IPS-NIHi11 (cell line): ENCODE measurements at places on chromosomes 7 and 10.

DNA sequence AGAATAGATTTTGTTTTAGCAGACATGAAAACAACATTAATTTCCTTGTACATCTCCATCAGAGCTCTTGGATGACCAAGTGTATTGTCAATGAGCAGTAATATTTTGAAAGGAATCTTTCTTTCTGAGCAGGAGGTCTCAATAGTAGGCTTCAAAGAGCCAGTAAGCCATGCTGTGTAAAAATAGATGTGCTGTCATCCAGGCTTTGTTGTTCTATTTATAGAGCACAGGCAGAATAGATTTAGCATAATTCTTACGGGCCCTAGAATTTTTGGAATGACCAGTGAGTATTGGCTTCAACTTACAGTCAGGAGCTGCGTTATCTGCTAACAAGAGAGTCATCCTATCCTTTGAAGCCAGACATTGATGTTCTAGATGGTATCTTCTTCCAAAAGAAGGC lies 19.0 kb downstream of the MINPP1 start:
- DNase-seq, result no peak

- DNase-seq, result no peak
These were observed 124.4 kb downstream of the ITIH5 start for GRCh38 chr10:7542189-7542914.

GRCh38 chr7:73340514-73340913 lies 12.6 kb downstream of the FKBP6 start:
- DNase-seq, result peak; percentile 37

- peak; percentile 7 for DNase-seq
These were observed 73.2 kb downstream of the POT1 start for GRCh38 chr7:124856299-124856888.

- no peak for DNase-seq
These were observed 103.1 kb downstream of the GFRA1 start for GRCh38 chr10:116169782-116170445.

- DNase-seq, result no peak
These were observed 886 bp downstream of the NSUN6 start for GRCh38 chr10:18650404-18650997.

- no peak for DNase-seq
These were observed 57.8 kb downstream of the LUC7L2 start for GRCh38 chr7:139417478-139417877.

DNA sequence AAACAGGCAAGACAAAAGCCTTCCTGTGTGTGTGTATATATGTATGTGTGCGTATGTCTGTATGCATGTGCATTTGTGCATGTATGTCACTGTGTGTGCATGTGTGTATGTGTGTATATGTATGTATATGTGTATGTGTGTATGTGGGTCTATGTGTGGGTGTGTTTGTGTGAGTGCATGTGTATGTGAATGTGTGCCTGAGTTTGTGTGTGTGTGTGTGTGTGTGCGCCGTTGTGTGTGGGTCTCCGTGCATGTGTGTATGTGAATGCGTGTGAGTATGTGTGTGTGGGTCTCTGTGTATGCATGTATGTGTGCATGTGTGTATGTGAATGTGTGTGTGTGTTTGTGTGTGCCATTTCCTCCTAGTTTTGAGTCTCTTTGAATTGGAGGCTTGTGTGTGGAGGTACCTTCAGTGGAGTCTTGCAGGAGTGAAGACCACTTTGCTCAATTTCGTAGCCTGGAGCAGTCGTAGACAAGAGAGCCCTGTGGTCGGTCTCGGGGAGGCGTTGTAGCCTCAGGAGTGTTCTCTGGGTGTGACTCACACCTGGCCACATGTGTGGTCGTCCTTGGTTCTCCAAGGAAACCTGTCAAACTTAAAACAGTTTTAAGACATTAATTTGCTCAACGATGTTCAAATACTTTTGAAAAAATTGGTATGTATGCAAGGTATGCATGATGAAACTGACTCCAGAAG lies 28.1 kb downstream of the INPP5A start:
- DNase-seq, result no peak

DNA sequence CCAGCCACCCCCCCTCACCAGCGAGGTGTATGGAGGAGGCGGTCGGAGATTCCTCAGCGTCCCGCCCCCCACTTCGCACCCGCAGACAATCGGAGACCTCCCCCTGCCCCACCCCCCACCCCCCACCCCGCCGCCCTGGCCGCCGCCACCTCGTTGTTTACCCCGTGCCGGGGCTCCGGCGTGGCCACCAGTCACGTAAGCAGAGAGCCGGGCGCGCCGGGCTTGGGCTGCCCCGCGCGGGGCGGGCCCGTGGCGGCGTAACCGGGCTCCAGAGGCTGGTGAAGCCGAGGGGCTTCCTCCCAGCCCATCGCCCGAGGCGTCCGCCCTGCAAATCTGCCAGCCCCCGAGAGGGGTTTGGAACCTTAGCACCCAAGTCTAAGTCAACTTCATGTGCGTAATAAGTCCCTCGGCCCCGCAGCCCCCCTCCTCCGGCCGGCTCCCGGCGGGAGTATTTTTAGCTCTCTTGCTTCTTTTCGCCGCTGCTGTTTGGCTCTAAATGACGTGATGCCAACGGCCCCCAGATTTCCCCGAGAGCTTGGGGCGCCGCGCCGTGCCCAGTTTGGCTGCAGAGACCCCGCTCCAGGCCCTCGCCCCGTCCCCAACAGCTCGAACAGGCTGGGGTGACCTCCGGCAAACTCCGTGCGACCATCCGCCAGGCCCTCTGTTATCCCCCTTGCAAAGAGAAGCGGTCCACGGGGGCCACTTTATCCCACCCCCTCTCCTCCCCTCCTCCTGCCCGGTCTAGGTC lies 2.7 kb downstream of the MXI1 start:
- DNase-seq, result peak; percentile 34

GRCh38 chr7:68014031-68014736 lies 1017.6 kb downstream of the TYW1 start:
- DNase-seq, result no peak

DNA sequence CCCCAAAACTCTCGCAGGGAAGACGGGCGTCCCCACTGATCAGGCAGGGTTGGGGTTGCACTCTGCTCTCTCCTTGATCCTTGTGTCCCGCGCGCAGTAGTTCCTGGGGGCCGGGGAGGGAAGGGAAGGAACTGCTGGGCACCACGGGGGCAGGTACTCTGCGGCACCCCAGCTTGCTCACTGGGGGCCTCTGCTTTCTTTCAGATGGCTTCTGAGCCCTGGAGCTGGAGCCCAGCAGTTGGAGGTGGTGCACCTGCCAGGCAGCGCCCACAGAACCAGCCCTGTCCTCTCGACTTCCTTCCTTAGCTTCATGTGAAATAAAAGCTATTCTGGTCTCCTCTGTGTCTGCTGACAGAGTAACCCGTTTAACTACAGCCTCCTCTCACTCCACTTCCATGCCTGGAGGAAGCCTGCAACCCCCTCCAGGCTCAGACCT lies 12.2 kb downstream of the PLAC9 start:
- no peak for DNase-seq

- no peak for DNase-seq
These were observed 140.0 kb downstream of the DGKB start for GRCh38 chr7:14762561-14762960.

- DNase-seq, result no peak
These were observed 153.1 kb downstream of the AOAH start for GRCh38 chr7:36571190-36571560.

- no peak for DNase-seq
These were observed 28.0 kb downstream of the MINPP1 start for GRCh38 chr10:87532696-87533095.

GRCh38 chr10:47025253-47025539 lies 114.0 kb downstream of the PTPN20 start:
- no peak for DNase-seq

- DNase-seq, result no peak
These were observed 85.3 kb upstream of the PPP2R2D start for GRCh38 chr10:131815266-131816156.

GRCh38 chr7:87456247-87456646 lies 19.2 kb downstream of the ABCB4 start:
- no peak for DNase-seq

DNA sequence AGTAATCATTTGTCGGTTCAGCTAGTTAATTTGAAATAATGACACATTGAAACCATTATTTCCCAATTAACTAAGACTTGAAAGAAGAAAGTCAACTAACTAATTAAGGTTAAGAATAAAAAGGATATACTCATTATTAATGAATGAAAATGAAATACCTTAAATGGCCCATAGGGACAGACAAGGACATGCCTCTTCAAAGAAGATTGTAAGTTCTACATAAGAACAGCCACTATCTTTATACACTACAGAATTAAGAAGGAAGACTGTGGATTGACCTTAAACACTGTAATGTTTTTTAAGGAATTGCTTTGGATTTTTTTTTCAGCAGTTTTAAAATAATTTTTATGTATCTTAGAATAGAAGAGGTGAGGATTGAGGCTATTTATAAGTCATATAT lies 60.7 kb downstream of the CSTF2T start:
- no peak for DNase-seq

DNA sequence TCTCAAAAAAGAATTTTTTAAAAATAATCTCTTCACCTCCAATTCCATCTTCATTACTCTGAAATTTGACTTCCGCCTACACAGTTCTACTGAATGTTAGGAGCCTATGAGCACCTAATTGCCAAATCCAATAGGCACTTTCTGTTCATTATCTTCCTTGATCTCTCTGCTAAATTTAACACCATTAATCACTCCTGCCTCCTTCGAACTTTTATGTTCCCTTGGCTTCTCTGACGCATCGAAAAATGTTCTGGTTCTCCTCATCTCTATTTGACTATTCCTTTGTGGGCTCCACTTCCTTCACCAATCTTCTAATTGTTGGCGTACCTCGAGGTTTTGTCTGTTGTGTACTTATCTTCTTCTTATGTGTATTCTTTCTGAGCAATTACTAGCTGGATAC lies 87.3 kb downstream of the MTPN start:
- no peak for DNase-seq

- no peak for DNase-seq
These were observed 340.2 kb downstream of the KCNMA1 start for GRCh38 chr10:77297393-77297739.

DNA sequence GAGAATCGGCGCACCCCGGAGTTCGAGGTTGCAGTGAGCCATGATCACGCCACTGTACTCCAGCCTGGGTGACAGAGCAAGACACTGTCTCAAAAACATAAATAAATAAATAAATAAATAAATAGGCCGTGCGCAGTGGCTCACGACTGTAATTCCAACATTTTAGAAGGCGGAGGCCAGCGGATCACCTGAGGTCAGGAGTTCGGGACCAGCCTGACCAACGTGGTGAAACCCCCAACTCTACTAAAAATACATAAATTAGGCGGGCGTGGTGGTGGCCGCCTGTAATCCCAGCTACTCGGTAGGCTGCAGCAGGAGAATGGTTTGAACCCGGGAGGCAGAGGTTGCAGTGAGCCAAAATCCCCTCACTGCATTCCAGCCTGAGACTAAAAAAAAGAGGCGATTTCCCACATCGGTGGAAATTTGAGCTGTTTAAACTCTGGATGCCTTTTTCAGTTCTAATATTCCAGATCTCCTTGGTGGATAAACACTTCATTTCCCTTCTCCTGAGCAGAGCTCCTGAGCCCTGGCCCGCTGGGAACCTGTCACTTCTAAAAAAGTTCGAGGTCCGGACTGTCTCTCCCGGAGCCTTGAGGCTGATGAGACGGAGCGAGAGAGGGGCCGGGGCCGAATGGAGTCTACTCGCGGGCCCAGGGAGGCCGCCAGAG lies 2.0 kb upstream of the NFKB2 start:
- DNase-seq, result peak; percentile 90

DNA sequence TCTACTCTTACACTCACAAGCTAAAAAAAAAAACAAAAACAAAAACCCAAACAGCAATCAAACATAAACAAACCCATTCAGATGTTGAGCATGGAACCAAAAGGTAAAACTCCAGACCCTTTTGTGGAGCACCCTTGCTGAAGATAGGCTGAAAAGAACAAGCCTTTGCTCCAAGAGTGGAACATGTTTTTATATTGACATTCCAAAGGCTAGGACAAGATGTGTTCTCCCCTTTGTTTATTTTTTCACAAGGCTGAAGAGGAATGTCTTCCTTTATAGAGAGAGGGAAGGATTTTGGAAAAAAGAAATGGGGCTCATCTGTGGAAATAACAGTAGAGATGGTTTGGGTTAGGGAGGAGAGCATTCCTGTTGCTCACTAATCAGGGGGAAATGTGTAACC lies 87.2 kb upstream of the ELMO1 start:
- DNase-seq, result no peak

GRCh38 chr7:99837649-99838361 lies 10.0 kb downstream of the CYP3A43 start:
- no peak for DNase-seq

- no peak for DNase-seq
These were observed 25.4 kb downstream of the RPP38 start for GRCh38 chr10:15122477-15123030.

- no peak for DNase-seq
These were observed 54.1 kb downstream of the TCF7L2 start for GRCh38 chr10:113004069-113004618.

GRCh38 chr7:3042861-3043489 lies 692 bp downstream of the CARD11 start:
- peak; percentile 45 for DNase-seq

GRCh38 chr7:146002008-146002407 lies 114.6 kb upstream of the CNTNAP2 start:
- DNase-seq, result no peak

DNA sequence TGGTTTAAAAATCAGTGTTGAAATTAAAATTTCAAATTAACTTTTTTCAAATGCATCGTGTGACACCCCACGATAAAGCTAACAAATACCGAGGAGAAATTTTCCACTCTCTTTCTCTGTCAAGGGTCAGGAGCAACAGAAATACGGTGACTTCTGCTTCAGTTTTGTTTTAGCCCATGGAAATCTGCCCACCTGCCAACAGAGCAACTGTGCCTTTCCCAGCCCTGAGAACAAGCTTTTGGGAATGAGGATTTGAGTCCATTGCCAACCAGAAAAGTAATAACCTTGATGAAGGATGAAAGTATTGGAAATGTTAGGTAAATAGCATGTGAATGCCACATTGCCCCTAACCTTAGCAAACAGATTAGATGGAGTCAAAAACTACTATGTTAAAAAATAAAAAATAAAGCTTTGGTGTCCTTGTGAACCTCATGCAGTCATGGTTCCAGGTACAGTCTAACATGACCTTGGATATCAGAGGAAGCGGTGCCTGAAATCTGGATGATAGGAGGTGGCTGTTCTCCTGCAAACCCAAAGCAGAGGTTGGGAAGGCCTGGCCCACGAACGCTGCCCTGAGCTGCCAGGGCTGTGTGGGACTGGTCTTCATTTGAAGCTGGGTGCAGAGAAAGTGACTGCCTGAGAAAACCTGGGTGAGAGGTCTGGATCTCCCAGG lies 296.8 kb downstream of the ELMO1 start:
- no peak for DNase-seq

- DNase-seq, result peak; percentile 76
These were observed 6.2 kb upstream of the ACTR3C start for GRCh38 chr7:150329331-150330120.

- DNase-seq, result no peak
These were observed 150.4 kb downstream of the TAX1BP1 start for GRCh38 chr7:27890205-27890849.

DNA sequence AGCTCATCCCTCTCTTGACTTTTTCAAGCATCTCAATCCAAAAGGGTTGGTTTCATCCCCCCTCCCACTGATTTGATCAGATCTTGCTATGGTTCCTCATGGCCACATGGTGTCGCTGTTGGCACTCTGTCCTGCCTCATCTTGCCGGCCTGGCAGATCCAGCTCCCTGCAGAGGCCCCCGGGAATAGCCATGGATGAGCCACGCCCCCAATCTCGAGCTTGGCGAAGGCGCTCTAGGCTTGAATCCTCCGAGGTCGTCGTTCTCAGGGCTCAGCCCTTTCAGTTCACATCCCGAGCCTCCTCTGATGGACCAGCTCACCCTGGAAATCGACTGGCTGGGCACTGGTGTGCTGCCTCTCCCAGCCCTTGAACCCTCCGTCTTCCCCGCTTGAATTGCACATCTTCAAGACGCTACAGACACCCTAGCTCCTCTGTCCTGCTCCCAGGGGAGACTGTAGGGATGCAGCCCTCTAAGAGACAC lies 628.7 kb downstream of the TYW1 start:
- DNase-seq, result peak; percentile 87
